ENCODE measurements at places on chromosomes 6 and 20.

GRCh38 chr20:49603209-49603627 lies 35.3 kb upstream of the PTGIS start:
- no peak for DNase-seq

GRCh38 chr6:66245231-66245630 lies 538.2 kb upstream of the EYS start:
- DNase-seq = no peak

GRCh38 chr20:17652411-17652810 lies 29.6 kb downstream of the RRBP1 start:
- no peak for DNase-seq

DNA sequence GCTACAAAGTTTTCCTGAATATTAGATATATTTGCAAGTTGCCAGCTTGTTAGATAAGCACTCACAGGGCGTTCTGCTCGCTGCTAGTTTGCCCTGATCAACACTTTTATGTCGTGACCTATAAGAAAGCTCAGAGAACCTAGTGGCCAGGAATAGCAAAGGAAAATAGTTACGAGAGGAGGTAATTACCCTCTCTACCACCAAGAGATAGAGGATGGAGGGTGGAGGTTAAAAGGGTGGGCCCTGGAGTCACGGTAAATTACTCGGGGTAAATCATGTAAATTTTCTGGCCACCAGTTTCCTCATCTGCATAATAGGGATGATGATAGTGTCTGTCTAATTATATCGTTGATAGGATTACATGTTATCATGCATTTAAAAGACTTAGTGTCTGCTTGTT lies 87.2 kb downstream of the JPH2 start:
- no peak for DNase-seq

DNA sequence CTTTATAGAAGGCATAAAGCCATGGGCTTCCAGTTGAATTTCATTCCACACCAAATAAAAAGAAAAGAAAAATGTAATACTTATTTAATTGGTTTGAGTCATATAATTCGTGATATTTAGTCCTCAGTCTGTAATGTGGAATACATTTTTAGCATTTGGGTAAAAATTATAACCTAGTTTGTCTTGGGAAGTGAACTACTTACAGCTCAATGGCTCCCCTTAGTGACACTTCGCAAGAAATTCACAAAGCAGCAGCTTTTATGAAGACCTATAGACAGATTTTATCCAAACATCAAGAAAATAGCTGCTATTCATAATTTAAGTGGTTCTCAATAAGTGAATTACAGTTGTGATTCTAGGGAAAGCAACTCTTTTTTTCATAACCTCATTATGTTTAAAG lies 72.1 kb downstream of the RSPO3 start:
- DNase-seq = no peak

Measured in T follicular helper cell (primary cell).